EL (cell line): ENCODE measurements at places on chromosomes 5 and 9.

- no peak for DNase-seq
These were observed 264.6 kb downstream of the SEC61B start for GRCh38 chr9:99486684-99487083.

DNA sequence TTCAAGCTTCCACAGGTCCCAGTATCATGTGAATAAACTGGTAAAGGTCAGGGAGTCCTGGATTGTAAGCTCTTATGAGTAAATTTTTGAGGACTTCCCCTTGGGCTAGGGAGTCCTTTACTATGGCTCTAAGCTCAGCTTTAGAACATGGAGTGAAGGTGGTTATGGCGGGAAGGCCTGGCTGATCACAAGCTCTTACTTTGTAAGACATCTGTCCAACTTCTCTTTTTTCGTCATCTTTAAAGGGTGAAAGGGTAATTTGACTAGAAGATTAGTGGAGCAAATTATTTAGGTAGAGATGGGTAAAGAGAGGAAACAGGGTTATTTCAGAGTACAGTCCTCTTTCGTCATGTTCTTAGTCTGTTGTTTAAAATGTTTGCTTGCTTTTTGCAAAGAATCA is 155.4 kb downstream of the AOPEP start:
- no peak for DNase-seq

DNA sequence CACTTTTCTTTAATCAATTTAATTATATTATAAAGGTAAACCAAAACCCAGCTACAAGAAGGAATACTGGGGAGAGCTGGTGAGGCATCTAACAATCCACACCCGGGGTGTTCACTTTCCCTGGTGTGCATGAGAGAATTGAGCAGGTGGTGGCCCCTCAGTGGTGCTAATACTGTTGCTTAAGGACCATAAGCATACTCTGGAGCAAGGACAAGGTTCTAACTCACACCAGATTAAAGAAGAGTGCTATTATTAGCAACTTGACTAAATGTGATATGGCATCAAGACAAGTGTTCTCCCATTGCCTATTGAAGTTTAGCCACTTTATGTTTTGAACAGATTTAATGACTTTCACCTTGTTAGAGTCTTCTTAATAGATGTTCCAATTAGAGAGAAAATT is 8.8 kb downstream of the RGS7BP start:
- no peak for DNase-seq

GRCh38 chr9:125896404-125896803 is 149.2 kb downstream of the PBX3 start:
- DNase-seq: no peak

DNA sequence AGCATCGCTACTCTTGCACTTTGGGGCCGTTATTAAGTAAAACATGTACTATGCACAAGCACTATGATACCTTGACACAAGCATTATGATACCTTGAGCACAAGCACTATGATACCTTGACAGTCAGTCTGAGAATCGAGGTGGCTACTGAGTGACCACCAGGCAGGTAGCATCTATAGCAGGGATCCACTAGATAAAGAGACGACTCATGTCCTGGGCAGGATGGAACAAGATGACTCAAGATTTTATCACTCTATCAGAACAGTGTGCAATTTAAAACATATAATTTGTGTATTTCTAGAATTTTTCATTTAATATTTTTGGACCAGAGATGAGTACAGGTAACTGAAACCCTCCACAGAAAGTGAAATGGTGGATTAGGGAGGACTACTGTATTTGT is 16.9 kb downstream of the CHSY3 start:
- DNase-seq: no peak
